ENCODE measurements at places on chromosomes 5 and 9.

GRCh38 chr5:96619946-96620345, 42.2 kb upstream of the CAST start:
- DNase-seq = no peak

DNA sequence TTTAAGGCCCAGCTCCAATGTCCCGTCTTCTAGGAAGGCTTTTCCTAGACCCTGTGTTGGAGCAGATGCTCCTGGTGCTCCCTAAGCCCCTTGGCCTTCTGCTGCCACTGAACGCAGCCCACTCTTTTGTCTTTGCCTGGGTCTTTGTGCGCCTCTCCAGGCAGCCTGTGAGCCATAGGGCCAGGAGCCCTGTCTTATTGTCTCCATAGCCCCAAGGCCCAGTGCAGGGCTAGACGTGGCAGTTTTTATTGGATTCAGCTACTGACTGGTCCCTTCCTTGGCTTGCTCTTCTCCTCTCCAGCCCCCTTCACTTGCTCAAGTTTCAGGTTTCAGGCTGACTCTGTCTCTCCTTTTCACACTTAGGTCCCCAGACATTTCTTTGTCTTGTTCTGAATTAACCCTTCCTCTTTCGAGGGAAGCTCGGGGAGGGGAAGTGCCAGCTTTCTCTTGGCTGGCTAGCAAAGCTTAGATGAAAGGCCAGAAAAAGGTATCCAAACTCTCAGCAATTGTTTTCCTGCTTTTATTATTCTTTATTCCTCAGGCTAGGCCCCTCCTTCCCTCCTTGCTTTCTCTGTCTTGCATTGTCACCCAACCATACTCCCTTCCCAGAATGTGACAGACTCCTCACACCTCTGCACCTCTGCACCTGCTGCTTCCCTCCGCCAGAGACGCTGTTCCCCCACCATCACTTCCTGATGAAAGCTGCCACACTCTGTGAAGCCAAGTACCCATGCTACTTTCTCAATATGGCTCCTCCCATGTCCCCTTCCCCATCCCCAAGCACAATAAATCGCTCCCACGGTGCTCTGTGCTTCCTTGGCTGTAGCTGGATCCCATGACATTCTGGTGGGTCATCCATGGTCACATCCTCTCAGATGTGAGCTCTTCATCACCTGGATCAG, 101.6 kb upstream of the CPEB4 start:
- no peak for DNase-seq

DNA sequence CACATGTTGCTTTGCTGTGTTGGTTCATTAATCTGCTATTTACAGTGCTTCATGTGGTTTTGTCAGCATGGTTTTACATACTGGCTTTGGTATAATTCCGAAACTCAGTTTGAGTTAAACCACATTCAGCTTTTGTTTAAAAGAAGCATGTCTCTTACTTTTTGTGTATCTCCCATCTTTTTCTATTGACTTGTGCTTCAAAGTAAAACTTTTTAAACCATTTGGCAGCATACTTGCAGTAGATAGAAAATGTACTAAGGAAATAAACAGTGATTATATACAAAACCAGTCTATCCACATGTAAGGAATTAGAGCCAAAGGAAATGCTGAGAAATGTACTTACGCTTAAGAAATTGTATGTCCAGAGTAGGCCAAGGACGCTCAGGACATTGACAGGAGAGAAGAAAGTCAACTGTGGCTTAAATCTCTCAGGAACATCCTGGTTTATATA, 286.9 kb downstream of the ARHGEF28 start:
- no peak for DNase-seq

- no peak for DNase-seq
Observed at GRCh38 chr9:91986248-91986647, 36.2 kb upstream of the ROR2 start.

DNA sequence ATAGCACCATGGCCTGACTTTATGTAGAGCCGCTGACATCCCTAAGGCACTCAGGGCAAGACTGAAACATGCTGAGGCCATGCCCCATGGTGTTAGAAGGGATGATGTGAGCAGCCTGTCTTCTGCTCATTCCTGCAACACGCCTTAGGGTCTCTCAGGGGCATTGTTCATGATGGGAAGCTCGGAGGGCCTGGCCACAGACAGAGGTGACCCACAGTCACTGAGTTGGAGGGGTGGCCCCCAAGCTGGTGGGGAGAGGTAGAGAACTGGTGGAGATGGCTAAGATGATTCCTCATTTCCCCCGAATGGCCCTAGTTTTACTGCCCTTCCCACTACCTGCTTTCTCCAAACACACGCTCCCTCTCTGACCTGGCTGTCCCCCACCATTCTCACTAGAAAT, 135.2 kb downstream of the BARX1 start:
- DNase-seq = no peak

- no peak for DNase-seq
Observed at GRCh38 chr9:79166005-79166404, 405.8 kb upstream of the TLE4 start.

DNA sequence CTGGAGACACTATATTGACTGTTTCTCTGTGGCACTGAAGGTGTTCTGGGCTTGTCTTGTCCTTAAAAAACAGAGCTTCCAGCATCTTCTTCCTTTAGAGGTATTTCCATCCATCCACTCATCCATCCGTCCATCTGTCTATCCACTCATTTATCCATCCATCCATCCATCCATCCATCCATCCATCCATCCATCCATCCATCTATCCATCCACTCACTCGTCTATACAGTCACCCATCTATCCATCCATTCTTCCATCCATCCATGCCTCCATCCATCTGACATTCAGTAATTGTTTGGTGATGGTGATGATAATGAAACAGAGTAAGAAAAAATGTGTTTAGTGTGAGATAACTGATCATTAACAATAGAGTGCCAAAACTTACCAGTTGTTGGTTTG, 334.8 kb downstream of the NSG2 start:
- no peak for DNase-seq

GRCh38 chr9:98315551-98316060, 60.2 kb upstream of the TBC1D2 start:
- peak; percentile 66 for DNase-seq

DNA sequence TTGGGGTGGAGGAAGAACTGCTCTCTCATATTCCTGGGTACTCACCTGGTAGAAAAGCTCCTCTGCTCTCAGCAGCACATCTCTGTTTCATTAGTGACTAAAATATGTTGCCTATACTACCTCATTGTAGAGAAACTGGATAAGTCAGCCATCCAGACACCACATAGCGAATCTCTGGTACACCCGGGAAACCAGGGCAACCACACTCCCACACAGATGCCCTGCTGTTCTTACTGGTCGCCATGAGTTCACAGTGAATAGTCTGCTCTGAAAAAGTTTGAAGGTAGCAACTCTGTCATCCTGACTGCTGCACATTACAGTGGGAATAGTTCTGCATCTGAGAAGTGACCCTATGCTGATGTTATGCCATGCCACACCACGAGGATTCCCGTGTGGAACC, 135.0 kb downstream of the ENTREP1 start:
- DNase-seq = no peak

GRCh38 chr9:124262649-124262972, 4.9 kb downstream of the NEK6 start:
- DNase-seq = no peak

DNA sequence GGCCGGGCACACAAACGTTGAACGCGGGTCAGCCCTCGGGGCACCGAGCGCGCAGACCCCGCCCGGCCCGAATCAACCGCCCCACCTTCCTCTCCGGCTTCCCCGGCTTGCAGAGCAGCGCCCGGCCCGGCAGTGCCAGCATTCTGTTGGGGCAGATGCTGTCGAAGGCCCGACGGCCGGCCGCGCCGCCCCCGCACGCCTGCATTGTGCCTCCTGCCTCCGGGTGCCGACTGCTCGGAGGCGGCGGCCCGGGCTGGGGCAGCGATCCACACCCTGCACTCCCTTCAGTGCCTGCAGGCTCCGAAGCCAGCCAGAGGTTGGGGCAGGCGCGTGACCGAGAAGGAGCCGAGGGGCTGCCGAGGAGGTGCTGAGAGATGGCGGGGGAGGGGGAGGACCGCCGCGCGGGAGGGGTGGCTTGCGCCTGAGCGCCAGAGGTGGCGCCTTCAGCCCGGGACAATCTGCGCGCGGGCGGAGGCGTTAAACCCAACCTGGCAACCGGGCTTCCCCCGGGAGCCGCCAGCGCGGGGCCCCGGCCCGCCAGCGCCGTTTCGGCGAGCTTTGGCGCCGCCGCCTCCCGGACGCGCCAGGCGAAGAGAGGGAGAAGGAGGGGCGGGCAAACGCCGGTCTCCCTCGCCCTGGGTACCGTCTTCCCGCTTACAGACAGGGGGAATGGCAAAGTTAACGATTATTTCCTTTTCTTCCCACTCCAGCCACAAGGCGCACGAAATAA, at the start of gene MCIDAS:
Gene MCIDAS, minus strand, starts transcription at position 382 of the 730 bp plus-strand sequence. Its CDS starts 177 bp downstream, at position 205.
- peak; percentile 45 for DNase-seq

DNA sequence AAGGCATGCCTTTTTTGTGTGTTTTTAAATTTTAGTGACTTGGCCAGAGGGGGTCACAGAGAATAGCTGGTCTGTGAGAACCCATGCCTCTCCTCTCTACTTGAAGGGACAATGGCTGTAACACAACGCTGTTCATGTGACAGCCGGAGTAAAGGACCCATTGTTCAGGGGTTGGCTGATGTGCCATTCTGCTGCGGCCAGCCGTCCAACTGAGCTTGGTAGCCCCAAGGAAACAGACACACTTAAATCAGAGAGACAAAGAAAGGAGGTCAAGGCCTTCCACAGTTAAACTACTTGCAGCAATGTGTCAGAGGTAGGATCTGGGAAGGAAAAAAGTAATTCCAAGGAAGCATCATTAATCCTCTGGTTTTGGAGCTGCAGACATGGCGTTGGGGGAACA, 8.1 kb downstream of the MEGF10 start:
- DNase-seq = no peak

DNA sequence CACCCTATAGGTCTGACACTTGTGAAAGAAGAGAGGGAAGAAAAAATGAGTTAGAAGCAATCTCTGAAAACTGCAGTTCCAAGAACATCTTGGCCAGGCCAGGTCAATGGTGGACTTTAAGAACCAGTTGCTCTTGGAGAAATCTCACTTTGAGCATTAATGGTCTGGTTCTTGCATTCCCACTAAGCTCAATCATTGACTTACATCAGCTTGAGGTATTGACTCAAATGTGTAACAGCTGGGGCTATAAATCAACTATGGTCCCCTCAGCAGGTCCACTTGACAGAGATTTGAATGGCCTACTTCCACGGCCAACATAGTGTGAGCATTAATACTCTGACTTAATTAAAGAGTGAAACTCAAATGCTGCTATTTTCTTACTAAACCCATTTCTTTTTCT, 357.8 kb upstream of the RGMB start:
- DNase-seq = no peak

- DNase-seq = no peak
Observed at GRCh38 chr9:81620002-81620390, 69.4 kb downstream of the TLE1 start.

GRCh38 chr9:12849486-12850003, 74.7 kb downstream of the LURAP1L start:
- DNase-seq = peak; percentile 8

Data from NCI-H774 (cell line).